ENCODE measurements at places on chromosomes 12 and 14.

- peak; percentile 86 for DNase-seq
Measured at GRCh38 chr14:61252369-61253063, 28.6 kb downstream of the TMEM30B start.

- no peak for DNase-seq
Measured at GRCh38 chr12:57741844-57742738, 2.7 kb upstream of the TSPAN31 start.

DNA sequence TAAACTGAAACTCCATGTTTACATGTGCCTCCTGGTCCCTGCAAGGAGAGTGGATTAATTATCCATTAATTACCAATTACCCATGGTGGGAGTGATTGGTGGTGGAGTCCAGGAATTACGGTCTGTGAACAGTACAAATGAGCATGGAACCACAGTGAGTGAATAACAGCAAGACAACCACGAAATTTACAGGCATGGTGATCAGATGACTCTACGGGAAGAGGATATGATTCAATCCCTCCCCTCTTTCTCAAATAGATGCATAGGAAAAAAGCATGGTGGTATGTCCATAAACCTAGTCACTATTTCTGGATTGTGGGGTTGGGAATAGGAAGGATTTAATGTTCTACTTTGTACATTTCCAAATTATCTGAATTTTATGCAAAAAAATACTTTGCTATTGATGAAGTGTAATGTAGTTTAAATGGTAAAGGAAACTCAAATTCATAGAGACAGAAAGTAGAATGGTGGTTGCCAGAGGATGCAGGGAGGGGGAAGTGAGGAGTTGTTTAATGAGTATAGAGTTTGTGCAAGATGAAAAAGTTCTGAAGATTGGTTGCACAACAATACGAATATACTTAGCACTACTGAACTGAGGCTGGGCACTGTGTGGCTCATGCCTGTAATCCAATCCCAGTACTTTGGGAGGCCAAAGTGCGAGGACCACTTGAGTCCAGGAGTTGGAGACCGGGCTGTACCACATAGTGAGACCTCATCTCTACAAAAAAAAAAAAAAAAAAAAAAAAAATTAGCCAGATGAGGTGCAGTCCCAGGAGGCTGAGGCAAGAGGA, 41.2 kb upstream of the C12orf75 start:
- DNase-seq: no peak

DNA sequence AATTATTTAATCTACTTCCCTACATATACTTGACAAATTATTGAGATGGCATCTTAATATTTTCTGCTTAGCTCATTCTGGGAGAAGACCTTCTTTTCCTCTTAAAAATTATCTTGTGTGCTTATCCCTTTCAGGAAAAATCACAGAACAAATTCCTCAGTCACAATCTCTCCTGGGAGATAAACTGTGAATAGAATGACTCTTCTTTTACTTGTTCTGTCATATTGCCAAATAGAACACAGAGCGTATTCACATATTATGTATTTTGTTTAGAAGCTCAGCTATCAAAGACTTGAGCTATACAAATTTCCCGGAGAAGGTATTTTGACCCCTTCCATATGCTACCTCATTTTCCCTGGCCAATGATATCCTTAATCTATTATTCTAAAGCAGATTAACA, 146.7 kb downstream of the TMEM117 start:
- DNase-seq: no peak

DNA sequence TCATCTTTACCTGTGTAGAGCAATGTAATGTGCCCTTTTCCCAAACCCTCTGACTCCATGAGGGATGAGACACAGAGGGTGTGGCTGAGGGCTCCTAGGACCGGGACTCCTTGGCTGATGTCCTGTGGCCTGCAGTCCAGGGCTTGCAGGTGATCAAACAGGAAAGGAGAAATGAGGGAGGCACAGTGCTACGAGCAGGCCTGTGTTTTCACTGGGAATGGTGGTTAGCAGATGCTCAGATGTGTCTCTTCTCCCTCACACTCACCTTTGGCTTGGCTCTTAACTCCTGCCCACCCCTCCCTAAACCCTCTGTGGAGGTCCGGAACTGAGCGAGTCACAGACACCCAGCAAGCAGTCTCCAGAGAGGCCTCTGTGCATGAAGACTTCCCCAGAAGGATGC, 254.4 kb downstream of the DAD1 start:
- DNase-seq: no peak

- DNase-seq: no peak
Measured at GRCh38 chr14:95494456-95494855, 22.0 kb downstream of the SYNE3 start.

DNA sequence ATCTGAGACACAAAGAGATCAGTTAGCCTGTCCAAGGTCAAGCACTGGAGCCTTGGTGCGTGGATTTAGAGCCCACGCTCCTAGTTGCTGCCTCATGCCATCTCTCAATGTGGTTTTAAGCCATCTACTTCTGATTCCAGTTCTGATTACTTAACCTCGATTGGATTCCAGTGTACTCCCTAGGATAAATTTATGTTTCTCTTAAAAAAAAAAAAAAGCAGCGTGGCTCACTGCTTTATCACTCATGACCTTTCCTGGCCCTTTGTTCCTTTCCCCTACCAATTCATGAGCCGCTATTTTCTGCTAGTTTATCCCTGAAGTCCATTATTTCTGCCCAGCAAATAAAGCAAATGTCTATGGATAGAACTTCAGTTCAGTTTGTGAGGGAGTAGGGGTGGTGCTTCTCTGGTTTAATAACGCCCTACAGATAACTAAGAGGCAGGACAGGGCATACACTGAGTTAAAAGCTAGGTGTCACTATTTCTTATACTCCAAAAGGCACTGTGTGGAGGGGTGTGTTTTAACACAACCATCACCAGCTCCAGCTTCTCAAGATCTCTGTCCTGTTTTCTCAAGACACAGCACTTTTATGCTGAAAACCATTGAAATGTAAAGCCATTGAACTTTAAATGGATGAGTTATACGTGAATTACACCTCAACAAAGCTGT, 9.8 kb upstream of the PARP11 start:
- DNase-seq: no peak

GRCh38 chr14:103100281-103101121, 6.0 kb downstream of the EXOC3L4 start:
- DNase-seq: no peak

GRCh38 chr14:50600849-50601248, 40.9 kb downstream of the ATL1 start:
- no peak for DNase-seq

- DNase-seq: no peak
Measured at GRCh38 chr14:84527706-84528105, 1002.2 kb upstream of the FLRT2 start.

DNA sequence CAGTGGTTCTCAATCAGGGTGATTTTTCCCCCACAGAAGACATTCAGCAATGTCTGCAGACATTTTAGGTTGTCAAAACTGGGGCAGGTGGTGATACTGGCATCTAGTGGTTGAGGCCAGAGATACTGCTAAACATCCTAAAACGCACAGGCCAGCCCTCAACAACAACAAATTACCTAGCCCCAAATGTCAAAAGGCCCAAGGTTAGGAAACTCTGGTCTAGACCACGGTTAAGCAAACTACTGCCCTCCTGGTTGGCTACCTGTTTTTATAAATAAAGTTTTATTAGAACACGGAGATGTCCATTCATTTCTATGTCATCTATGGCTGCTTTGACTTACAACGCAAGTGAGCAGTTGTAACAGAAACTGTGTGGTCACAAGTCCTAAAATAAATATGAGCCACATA, 186.7 kb downstream of the EFCAB11 start:
- DNase-seq: no peak
